ENCODE measurements at places on chromosomes 1 and 21. TPM values are rescaled to one million over a fixed set of nuclear protein-coding genes. Genes with fewer than 3 reads are reported as not detected.

The OR2T11 gene
- 0.21 TPM for total RNA-seq

The ADAMTS4 gene
- total RNA-seq: 0.21 TPM

The LAX1 gene
- total RNA-seq: 11.9 TPM

The GBP1 gene
- 46.3 TPM for total RNA-seq

The WLS gene
- 4.7 TPM for total RNA-seq

The LENEP gene
- 0.63 TPM for total RNA-seq

The ZFYVE9 gene
- total RNA-seq: 6.6 TPM

The TENT5C gene
- total RNA-seq: 69.2 TPM

The IGSF3 gene
- 0.21 TPM for total RNA-seq

The FHAD1 gene
- 0.10 TPM for total RNA-seq

The TFAP2E gene
- 0.52 TPM for total RNA-seq

The RGS4 gene
- not detected for total RNA-seq

The ZNF648 gene
- total RNA-seq: not detected

The OR2L8 gene
- total RNA-seq: 0.31 TPM

The ADAMTS5 gene
- total RNA-seq: under 0.01 TPM

The NR5A2 gene
- not detected for total RNA-seq

The SAMSN1 gene
- 149 TPM for total RNA-seq

The MYBPH gene
- not detected for total RNA-seq

The OR2L13 gene
- 0.21 TPM for total RNA-seq

The FCRL5 gene
- total RNA-seq: 6.6 TPM

The RPE65 gene
- 0.10 TPM for total RNA-seq

The B3GALT5 gene
- not detected for total RNA-seq

The ATP1A2 gene
- total RNA-seq: 0.10 TPM

The RIIAD1 gene
- total RNA-seq: not detected

The PPFIA4 gene
- total RNA-seq: 0.73 TPM

The PTBP2 gene
- total RNA-seq: 52.8 TPM

The SPRR5 gene
- total RNA-seq: not detected

The ATAD3C gene
- total RNA-seq: 0.63 TPM

The SPATC1L gene
- 1.7 TPM for total RNA-seq

The SYT6 gene
- total RNA-seq: under 0.01 TPM

The IL22RA1 gene
- not detected for total RNA-seq

The HRNR gene
- under 0.01 TPM for total RNA-seq

The RGS18 gene
- total RNA-seq: 263 TPM

The SLC2A5 gene
- 0.73 TPM for total RNA-seq

The AMY1B gene
- not detected for total RNA-seq

The SH3BGR gene
- not detected for total RNA-seq

The F5 gene
- total RNA-seq: 13.9 TPM

The KIF2C gene
- total RNA-seq: 0.21 TPM

The SERTAD4 gene
- under 0.01 TPM for total RNA-seq

The SHE gene
- 0.10 TPM for total RNA-seq

The TMEM51 gene
- total RNA-seq: 1.0 TPM

The CLCNKA gene
- total RNA-seq: not detected

The ADGRL4 gene
- total RNA-seq: not detected

The S100A1 gene
- not detected for total RNA-seq
